ENCODE measurements at places on chromosomes 6 and 20. TPM values are rescaled to one million over a fixed set of nuclear protein-coding genes. Genes with fewer than 3 reads are reported as not detected.

- DNase-seq, result no peak
Observed at GRCh38 chr20:9550871-9551270, 36.5 kb downstream of the LAMP5 start.

DNA sequence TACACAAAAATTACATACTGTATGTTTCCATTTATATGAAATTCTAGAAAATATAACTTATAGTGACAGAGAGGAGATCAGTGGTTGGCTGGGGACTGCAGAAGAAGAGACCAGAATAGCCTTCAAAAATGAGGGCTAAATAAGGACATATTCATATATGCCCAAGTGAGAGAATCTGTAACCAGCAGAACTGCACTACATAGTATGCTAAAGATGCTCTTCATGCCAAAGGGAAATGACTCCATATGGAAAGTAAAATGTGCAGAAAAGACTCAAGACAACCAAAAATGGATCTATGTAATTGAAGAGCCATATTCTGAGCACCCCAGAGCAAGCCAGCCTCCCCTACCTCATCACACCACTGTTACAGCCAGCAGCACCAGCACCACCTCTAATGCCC, 29.0 kb downstream of the ELOVL2 start:
- no peak for DNase-seq

GRCh38 chr20:18585134-18585533, 2.7 kb upstream of the DTD1 start:
- DNase-seq, result no peak

DNA sequence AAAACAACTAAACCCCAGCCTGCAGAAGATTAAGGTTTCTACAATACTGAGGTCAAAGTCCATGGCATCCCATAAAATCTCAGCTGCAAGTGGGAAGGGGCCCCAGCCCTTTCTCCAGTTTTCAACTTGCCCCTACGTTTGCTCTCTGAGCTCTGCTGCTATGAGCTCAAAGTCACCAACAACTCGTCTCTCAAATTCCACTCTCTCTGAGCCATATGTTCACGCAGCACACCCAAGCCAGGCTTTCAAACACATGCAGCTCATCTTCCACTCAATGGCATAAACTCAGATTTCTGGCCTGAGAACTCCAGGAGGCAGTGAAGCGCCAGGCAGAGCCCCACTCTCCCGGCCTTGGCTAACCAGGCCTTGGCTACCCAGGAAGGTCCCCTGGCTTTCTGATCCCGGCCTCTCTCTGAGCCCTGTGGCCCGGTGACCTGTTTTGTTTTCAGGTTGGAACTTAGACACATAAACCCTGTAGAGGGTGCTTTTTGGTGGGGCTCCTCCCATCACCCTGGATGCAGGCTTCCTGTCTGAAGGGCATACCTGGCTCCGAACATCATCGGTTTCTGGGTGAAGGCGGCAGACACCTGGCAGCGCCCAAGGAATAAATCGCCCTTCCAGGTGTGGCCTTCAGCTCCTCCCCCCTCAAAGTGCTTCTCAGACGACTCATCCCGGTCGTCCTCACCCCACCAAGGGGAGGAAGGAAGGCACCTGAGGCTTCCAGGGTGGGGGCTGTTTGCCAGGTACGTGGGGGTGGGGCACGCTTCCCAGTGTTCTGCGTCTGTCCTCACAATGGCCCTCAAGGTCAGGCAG, 12.4 kb downstream of the SLC22A23 start:
- no peak for DNase-seq

DNA sequence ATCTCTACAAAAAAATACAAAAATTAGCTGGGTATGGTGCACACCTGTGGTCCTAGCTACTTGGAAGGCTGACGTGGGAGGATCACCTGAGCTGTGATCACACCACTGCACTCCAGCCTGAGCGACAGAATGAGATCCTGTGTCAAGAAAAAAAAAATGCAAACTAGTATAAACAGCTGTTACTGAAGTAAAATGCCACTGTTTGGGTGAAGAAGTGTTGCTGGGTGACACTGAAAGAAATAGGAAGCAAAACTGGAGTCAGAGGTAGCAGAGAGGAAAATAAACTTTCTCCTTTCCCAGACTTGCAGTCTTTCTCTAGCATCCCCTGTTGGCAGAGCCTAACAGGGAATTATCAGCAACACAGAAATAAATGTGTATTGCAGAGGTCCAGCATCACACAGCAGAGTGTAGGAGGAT, 241.2 kb upstream of the PREP start:
- DNase-seq, result no peak

DNA sequence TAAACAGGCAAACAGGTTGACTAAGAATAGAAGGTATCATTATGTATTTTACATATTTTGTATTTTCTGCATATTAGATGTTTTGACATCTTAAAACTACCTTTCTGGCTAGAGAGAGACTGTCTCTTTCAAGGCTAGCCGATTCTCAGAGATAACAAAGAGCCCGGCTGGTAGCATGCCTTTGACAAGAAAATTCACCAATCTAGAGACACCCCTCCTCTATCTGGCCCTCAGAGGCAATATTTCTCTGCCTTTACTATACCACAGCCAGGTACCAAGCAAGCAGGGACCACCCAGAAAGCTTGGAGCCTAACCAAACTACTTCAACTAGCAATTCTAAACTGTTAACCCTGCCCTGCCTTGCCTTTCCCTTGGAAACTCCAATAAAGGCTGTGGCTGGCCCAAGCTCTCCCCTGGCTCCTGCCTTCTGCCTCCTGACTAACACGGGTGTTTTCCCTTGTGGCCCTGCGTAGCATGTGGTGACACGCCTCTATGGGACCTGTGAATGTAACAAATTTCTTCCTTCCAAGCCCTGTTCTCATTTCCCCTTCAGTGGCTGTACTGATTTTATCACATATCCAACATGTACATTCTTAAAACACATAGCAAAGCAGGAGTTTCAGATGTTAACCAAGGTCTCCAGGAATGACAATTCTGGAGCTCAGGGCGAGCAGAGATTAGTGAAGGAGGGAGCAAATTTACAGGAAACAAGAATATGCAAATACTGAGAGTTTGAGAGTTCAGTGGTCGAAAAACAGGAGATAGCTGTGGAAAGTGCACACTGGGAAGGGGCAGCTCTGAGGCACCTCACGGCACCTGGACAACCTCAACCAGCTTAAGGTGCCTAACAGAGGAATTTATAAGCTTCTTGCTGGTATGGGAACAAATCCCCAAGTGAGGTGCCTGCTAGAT, 120.8 kb downstream of the BACH2 start:
- no peak for DNase-seq

- no peak for DNase-seq
Observed at GRCh38 chr6:39386487-39386886, 64.0 kb upstream of the KCNK16 start.

GRCh38 chr6:75842191-75842590, 93.2 kb downstream of the MYO6 start:
- DNase-seq, result no peak

DNA sequence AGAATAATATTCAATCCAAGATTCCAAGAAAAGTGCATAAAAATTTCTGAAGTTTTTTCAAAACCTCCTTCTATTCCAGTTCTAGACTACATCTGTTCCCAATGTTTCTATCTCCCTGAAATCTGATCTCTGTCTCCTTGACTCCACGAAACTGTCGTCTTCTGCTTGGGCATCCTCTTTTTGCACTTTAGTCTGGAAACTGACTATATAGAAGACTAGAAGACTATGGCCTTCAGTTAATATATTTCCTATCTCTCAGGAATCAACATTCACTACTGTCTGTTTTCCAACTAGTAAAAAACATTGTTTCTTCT, 745.4 kb upstream of the ADGRB3 start:
- DNase-seq, result no peak

DNA sequence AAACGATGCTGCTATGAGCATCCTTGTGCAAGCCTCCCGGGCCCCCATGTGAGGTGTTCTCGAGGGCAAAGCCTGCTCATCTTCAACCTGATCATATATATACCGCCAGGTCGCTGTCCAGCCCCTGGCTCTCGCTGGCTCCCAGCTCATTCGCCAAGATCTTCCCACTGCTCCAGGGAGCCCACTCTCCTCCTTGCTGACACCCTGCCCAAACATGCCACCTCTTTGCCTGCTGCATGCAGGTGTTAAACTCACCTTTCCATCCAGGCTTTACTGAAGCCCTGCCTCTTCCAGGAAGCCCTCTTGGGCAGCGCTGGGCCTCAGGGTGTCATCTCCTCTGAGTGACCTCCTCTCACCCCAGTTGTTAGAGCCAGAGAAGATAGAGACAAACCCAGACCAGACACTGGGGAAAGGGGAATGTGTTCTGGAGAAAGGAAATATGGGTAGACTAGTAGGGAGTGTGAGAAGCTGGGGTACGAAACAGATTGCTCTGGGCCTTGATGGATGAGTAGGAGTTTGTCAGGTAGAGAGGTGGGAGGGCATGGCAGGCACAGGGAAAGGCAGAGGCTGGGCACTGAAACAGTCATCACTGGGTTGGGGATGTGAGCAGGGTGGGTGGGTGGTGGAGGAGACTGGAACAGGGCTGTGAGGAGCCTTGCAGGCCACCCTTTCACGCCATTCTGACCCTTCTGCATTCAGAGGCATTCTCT, 1.2 kb upstream of the DLGAP4 start:
- no peak for DNase-seq

DNA sequence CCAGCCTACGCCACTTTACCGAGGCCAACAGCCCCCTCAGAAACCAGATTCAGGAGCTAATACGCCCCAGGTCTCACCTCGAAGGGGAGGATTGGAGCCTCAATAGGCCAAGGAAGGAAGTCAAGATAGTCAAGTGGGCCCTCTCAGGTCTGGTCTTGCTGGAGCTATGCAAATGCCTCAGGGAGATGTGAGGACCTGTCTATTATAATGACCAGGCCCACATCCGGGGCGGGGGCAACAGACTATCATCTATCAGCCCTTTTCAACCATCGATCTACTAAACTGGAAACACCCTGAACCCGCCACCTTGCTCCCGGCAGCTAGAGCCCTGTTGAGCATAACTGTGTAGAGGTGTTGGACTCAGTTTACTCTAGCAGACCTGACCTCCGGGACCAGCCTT, 12.7 kb upstream of the GSTA3 start:
- no peak for DNase-seq

- DNase-seq, result peak; percentile 11
Observed at GRCh38 chr6:121965739-121966138, 433.7 kb upstream of the HSF2 start.

- DNase-seq, result no peak
Observed at GRCh38 chr20:36279362-36279761, 26.8 kb upstream of the DLGAP4 start.

- DNase-seq, result peak; percentile 77
Observed at GRCh38 chr6:157269261-157269794, 54.0 kb downstream of the TMEM242 start.

- no peak for DNase-seq
Observed at GRCh38 chr6:19175023-19175422, 662.1 kb upstream of the ID4 start.

GRCh38 chr6:129451187-129451586, 258.8 kb downstream of the ARHGAP18 start:
- no peak for DNase-seq

DNA sequence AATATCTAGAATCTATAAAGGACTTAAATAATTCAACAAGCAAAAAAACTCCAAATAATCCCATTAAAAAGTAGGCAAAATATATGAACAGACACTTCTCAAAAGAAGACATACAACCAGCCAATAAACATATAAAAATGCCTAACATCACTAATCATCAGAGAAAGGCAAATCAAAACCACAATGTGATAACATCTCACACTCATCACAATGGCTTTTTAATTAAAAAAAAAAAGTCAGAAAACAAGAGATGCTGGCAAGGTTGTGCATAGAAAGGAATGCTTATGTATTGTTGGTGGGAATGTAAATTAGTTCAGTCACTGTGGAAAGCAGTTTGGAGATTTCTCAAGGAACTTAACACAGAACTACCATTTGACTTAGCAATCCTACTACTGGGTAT, 979.6 kb upstream of the MAP3K7 start:
- no peak for DNase-seq

DNA sequence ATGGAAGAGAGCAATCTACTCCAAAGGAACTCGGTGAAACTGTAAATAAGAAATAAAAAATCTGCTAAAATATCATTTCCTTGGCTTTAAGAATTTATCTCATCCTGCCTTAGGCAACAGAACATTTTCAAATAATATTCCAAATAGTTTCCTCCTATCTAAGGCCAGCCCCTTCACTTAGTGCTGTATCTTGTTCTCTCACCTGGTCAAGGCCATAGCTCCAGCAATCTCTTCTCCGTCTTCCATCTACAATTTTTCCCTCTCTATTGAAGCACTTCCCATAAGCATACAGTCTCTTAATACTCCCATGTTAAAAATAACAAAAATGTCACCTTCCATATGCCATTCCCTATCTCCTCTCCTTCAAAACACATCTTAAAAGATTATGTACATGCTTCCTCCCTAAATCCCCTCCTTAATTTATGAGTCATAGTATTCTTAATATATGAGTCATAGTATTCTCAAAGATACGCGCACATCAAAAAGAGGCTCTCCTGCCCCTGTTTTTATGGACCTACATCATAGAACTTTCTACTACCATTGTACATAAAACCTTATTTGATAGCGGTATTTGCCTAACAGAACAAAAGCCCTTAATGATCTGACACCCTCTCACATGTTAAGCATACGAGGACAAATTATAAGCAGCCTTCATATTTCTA, 146.9 kb downstream of the PDE10A start:
- DNase-seq, result no peak

DNA sequence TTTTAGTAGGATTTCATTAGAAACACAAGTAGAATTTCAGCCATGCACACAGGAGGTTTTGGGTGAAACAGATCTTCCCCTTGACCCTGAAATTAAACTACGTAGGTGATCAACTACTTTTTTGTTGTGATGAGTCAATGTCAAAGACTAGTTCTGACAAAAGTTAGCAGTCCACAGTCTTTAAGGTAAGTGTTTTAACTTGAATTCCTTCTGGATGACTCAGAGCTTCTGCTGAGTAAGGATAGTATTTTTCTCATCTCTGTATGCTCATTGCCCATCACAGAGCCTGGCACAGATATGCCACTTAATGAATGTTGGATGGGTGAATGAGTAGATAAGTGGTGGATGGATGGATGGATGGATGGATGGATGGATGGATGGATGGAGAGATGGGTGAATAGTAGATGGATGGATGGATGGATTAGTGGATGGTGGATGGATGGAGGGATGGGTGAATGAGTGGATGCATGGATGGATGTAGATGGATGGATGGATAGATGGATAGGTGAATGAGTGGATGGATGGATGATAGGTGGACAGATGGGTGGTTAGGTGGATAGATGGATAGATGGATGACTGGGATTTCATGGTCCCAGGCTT, 165.3 kb downstream of the ZMYND8 start:
- no peak for DNase-seq

- no peak for DNase-seq
Observed at GRCh38 chr6:96022225-96022624, 6.5 kb downstream of the FUT9 start.

Gene VIP
- not detected for total RNA-seq

Gene HSPA12B
- 0.26 TPM for total RNA-seq

Gene TULP1
- not detected for total RNA-seq

Gene SPATS1
- total RNA-seq, result not detected

Gene RCAN2
- total RNA-seq, result 3.7 TPM

Gene TNFRSF6B
- total RNA-seq, result 0.79 TPM

Gene TINAG
- not detected for total RNA-seq

Gene F13A1
- total RNA-seq, result 2.7 TPM

Gene OOEP
- not detected for total RNA-seq

Gene POU5F1
- not detected for total RNA-seq

Gene PHACTR1
- total RNA-seq, result 2.5 TPM

Gene GUCA1A
- not detected for total RNA-seq

Gene BPIFB3
- total RNA-seq, result not detected

Gene RNF182
- total RNA-seq, result 5.3 TPM

All from chondrocyte (in vitro differentiated cells).